RPMI7951 (cell line): ENCODE measurements at places on chromosomes 6 and 20.
A peak's percentile ranks its signal among the peaks of the same experiment; 100 is the strongest.

- DNase-seq, result no peak
Measured at GRCh38 chr6:153816366-153816765, 222.7 kb upstream of the OPRM1 start.

GRCh38 chr20:20765696-20766365 lies 53.4 kb upstream of the RALGAPA2 start:
- no peak for DNase-seq

- no peak for DNase-seq
Measured at GRCh38 chr6:69162811-69163210, 527.7 kb downstream of the ADGRB3 start.

GRCh38 chr6:113539623-113540022 lies 317.5 kb upstream of the MARCKS start:
- DNase-seq, result no peak

- DNase-seq, result no peak
Measured at GRCh38 chr20:44765091-44765490, 19.4 kb downstream of the KCNK15 start.

DNA sequence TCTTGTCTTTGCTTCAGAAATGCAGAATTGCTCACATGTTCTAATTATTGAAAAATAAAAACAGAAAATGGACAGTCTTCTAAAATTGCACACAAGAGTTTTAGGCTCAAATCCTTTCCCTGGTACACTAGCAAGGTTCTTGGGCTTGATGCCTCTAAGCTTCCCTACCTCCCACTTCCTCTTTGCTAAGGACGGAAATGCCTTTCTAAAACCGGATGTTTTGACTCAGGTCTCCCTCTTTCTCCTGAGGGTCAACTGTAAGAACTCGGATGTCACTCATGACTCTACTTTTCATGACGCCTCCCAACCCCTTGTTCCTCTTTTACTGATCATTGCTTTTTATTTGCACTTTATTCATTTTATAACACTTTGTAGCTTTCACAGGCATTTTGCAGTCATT lies 613.5 kb downstream of the C6orf118 start:
- DNase-seq, result no peak

DNA sequence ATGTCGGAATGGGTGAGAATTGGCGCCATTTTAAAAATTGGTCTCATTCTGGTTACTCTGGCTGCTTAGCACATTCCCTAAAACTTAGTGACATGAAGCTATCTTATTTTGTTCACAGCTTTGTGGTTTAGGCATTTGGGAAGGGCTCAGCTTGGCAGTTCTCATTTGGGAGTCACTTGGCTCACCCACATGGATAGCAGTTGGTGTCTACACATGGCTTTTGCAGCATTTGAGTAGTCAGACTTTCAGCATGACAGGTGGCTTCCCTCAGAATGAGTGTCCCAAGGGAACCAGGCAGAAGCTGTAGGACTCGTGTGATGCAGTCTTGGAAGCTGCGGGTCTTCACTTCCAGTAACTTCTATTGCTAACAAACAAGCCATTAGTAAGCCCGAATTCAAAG lies 64.6 kb downstream of the UST start:
- no peak for DNase-seq

DNA sequence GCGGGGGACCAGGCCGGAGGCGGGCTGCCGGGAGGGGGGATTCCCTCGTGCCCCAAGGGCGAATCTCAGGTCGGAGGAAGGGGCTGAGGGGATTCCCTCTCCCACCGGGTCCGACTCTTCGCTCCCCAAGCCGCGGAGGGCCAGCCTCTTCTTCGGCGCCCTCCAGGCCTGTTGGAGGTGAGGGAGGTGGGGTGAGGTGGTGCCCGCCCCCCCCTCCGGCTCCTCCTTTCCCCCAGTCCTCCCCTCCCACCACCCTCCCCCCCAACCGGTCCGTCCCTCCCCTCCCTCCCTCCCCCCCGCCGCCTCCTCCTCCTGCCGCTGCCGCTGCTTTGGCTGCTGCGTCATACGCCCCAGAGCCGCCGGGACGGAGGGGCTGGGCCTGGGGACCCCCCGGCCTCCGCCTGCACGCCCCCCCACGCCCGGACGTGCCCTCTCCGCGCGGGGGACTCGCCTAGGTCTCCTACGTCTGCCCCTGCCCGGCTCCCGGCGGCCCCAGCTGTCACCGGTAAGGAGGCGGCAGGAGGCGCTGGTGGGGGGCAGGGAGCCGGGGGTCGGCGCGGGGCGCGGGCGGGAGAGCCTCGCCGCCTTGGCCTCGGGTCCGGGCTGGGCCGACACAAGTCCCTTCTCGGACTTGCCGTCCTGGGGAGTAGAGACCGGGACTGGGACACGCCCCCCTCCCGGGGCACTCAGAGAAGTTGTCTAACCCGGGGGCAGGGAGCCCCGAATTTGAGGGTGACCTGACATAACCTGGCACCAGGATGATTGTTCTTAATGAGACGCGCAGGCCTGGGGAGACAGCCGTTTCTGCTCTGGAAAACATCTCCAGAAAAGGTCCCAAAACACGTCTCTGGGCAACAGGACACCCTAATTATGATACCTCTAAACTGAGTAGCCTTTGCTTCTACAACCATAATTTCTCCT lies at the start of gene PHF1:
TSS of gene PHF1 (plus strand) at position 304 of the 921 bp plus-strand sequence. CDS start 1,250 bp downstream, outside the sequence.
- DNase-seq, result peak; percentile 86

DNA sequence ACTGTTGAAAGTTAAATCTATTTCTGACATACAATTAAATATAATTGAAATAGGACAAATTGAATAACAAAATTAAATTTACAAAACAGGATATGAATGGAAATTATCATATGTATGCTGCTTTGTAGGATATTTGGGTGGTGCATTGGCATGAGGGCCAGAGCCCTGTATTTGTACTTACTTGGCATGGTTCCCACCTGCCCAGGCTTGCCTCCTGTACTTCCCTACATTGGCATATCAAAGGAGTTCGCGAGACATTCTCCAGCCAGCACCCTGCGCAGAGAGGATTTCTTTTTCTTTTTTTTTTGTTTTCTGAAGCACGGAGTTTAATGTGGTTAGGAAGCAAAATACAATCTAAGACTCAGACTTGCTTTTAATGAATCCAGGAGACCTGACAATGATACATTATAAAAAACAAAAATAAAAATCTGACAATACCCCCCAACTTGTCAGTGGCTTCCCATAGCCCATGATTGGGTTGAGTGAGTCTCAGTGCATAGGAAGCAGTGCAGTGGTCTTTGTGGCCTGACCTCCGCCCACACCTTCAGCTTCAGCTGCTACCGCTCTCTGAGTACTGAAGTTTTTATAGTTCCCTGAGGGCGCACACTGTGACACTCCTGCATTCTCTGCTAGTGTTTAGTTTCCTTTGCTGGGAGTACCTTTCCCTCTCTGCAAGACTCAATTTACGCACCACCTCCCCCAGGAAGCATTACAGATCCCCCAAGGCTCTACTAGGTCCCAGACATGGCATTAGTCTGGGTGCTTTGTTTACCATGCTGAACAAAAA lies 440.8 kb downstream of the UTRN start:
- peak; percentile 57 for DNase-seq
